ENCODE measurements at places on chromosomes 1 and 21.

GRCh38 chr1:179803918-179804317 lies 60.8 kb downstream of the FAM163A start:
- DNase-seq, result no peak

DNA sequence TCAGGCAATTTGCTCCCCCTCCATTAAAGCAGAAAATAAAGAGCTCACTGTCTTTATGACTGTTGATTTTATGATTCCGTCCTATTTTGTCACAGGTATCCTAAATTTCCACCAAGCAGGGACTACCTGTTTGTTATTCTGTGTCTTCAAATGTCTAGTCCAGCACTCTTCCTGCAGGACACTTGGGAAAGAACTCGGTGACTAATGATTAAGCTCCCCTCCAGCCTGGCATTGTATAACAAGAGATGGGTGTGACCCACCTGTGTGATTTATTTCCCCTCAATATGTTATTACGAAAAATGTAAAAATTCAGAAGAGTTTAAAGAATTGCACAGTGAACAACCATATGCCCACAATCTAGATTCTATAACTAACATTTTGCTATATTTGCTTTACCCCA lies 42.9 kb upstream of the LRRN2 start:
- no peak for DNase-seq

- no peak for DNase-seq
These were observed 251.0 kb downstream of the LRRIQ3 start for GRCh38 chr1:73947009-73947408.

- no peak for DNase-seq
These were observed 297.1 kb downstream of the NCAM2 start for GRCh38 chr21:21295303-21295702.

DNA sequence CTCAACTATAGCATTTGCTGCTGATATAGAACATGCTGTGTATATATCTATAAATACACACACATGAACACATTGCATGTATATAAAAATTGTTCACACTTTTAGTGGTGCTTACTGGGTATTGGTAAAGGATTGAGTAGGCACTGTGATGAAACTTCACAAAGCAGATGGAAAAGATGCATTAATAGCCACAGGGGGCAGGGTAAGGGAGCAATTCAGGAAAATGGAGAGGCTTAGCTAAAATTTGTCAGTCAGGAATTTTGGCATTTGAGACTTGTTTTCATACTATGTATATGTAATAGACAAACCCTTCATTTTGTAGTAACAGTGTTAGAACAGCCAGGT lies 633 bp upstream of the PPFIA4 start:
- no peak for DNase-seq

All from memory B cell (primary cell).